ENCODE measurements at places on chromosomes 3 and 15. TPM values are rescaled to one million over a fixed set of nuclear protein-coding genes. Genes with fewer than 3 reads are reported as not detected.

DNA sequence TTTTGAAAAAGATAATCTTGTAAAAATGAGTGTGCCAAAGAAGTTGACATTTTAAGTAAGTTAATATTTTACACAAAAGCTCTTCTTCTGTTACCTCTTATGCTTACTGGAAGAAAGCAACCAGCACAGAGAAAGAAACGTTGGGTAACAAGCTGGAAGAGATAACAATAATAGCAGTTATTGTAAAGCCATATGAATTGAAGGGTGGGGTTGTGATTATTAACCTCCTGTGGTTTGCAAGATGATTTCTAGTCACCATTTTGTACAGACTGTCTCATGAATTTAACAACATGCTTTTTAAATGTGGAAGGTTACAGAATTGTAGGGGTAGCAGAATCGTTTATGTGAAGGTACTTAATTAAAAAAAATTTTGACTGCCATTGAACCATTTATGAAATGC, 9.2 kb downstream of the RAP2B start:
- no peak for DNase-seq

DNA sequence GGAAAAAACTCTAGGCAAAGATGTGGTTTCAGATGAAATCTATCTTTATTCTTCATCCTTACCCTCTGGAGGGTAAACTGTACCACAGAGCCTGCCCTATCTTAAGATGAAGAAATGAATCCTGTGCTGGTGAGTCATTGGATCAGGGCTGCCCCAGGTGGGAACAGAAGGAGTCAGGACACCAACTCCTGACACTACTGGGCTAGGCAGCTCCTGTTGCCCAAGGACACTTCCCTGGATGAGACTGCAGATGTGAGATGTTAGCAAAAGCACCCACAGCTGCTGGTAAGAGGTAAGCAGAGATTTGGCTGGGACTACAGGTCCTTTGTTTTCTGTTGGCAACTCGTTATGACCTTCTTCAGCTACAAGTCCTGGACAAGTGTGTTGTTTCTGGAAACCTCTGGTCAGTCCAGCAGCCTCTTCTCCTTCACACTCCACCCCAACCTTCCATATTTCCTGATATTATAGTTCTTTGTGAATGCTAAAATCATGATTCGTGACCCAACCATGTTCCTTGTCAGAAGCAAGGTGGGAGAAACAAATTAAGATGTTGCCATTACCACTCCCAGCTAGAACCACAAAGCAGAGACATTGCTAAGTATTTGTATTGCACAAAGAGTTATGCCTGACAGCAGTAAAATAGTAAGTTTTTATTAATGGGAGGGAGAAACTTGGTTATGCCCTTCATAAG, 104.2 kb upstream of the TGFBR2 start:
- no peak for DNase-seq

GRCh38 chr3:177749836-177750235, 552.6 kb upstream of the TBL1XR1 start:
- DNase-seq, result no peak

GRCh38 chr3:170999737-171000242, 26.7 kb downstream of the SLC2A2 start:
- no peak for DNase-seq

DNA sequence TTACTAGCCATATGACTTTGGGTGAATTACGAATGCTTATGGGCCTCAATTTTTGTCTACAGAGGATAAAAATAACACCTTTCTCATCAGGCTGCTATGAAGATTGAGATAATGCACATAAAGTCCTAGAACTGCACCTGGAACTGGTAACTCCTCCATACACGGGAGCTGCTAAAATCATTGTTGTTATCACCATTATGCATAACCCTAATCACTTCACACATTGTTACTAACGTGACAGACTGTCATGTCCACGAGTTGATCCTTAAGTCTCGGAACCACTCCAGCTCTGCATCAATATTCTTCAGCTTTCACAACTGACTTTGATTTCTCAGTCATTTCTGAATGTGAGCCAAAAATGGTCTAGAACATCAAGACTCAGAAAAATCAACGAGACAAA, 64.1 kb downstream of the RFTN1 start:
- no peak for DNase-seq

Gene SNRPA1
- total RNA-seq, result 122 TPM

Gene SEMA4B
- total RNA-seq, result 68.1 TPM

GRCh38 chr3:150168698-150169097, 198.0 kb upstream of the PFN2 start:
- DNase-seq, result no peak

Gene PIK3R4
- 32.4 TPM for total RNA-seq

DNA sequence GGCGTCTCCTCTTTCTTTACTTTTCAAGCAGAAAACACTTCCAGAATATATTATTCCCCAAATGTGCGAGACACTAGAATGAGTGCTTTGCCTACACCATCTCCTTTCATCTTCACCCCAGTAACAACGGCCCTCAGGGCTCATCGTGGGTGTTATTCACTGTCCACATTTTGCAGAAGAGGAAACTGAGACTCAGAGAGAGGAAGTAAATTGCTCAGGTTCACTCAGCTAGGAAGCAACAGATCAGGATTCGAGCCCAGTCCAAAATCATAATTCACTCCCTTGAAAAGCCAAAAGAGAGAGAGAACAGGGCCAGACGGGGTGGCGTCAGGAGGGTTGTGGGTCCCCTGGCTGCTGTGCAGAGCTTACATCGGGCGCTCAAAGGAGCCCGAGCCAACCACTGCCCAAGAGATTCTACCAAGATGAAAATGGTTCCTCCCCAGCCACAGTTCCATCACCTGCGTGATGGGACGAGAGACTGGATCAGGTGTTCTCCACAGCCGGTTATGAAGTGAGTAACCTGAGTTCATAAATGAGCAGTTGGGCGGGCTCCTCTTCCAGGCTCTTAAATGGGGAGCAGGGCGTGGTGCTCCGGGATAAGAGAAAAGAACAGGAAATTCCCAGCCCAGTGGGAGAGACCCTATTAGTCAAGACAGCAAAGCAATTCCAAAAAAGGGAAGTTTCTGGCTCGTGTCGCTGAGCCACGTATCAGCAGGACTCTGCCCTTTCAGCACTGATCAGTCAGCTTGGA, 48.6 kb upstream of the FLNB start:
- no peak for DNase-seq

Gene EFHB
- total RNA-seq, result not detected

- DNase-seq, result no peak
Observed at GRCh38 chr3:34013818-34014570, 215.6 kb downstream of the PDCD6IP start.

DNA sequence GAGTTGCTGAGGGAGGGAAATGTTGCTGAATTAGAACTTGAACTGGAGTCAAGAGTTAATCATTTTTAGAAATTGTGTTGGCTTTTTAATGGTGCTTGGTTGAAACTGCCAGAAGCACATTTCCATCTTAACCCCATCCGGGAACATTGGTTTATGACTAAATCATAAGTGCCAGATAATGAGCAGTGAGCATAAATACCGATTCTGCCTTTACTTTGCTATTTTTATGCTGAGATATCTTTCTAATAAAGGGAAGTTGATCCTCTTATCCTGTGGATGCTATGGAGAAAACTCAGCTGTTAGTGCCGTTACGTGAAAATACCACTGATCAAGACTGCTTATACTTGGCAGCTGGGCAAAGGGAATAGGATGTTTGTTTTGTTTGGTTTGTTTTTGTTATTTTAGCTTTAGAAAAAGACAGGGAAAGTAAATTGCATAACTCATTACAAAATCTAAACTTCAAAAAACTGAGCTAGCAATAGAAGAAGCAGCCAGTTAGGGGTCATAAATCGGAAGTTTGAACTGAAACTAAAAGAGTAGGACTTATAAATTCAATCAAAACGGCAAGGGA, 813.1 kb downstream of the NAALADL2 start:
- no peak for DNase-seq

DNA sequence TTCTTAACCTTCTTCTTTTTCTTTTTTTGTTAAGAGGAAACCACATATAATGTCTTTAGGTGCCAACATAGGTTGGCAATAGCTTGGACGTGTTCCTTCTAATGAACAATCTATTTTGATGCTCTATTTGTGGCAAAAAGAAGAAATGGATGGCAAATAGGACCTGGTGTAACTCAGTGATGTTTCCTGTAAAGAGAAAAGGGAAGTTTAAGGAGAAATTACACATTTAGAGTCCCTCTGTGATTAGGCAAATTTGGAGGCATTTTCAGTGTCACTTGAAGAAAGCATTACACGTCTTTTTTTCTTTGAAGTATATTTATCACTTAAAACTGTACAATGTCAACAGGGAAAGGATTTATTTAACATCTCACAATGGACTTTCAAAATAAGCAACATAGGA, 327.1 kb downstream of the ZIC1 start:
- no peak for DNase-seq

Gene AADACL2
- total RNA-seq, result not detected

DNA sequence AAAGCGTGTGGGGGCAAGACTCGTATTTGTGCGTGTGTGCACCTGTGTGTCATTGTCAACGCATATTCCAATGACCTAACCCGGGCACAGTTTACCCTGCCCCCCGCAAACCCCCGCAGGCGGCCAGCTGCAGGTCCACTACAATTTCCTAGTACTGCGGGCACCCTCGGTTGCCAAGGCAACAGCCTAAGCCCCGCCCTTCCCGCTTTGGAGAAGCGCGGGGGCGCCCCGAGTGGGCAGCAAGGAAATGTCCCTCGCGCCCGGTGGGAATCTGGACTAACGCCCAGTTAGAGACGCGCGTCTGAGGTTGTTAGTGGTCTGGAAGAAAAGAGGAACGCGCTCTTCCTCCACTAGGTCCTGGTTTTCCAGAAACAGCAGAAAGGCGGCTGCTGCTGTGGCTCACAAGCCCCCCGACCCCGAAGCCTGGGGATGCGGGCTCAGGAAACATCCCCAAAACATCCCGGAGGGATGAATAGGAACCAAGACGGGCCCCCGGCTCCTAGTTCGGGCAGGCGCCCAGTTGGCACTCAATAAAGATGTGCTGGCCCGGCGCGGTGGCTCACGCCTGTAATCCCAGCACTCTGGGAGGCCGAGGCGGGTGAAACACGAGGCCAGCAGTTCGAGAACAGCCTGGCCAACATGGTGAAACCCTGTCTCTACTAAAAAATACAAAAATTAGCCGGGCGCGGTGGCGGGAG, 1.1 kb downstream of the ABHD14A start:
- peak; percentile 41 for DNase-seq

All from activated B cell treated with CpG ODN at 0.5 μM for 24 hours (primary cell).